Stimulated activated CD4-positive, alpha-beta T cell treated with anti-CD3 and anti-CD28 coated beads, TNF-alpha, amount 100 ng/mL, for 24 hours (primary cell): ENCODE measurements at places on chromosomes 12 and 14.

GRCh38 chr12:79547044-79547734, 143.6 kb downstream of the PAWR start:
- no peak for DNase-seq

DNA sequence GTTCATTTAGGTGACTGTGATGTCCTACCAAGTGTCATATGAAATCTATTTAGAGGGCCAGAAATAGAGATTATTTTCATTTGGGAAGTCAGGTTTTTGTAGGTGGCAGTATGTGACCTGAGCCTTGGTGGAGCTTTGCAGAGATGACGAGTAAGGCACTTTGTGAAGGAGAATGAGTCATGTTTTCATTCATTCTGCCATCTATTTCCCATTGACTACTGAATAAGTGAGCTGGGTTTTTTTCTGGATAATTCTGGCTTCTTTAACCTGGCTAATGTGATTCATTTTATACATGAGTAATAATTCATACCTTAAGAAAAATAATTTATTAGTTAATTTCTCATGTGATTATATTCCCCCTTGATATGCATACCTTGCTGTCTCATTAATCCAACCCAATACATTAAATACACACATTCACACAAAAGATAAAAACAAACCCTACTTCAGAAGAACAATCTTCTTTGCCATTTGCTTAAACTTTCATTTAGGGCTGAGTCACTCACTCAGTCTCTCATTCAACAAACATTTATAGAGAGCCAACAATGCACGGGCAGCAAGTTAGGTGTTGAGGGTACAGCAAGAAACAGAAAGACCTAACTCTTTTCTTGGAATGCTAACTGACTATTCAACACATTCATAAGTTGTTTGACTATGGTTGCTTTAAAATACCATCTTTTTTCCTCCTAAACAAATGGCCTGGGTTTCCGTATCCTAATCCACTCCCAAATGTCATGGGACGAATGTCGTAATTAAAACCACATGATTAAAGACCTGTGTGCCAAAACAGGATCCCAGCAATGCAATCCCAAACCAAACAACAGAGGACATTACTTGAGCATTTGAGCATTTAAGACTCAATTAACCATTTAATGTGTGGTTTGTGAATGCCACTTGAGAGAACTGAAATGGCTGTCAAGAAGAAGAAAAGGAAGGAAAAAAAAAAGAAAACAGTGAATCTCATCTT, 78.0 kb downstream of the KITLG start:
- DNase-seq: no peak

GRCh38 chr12:120654656-120655055, 14.2 kb downstream of the CABP1 start:
- no peak for DNase-seq

- no peak for DNase-seq
Observed at GRCh38 chr14:75340921-75341320, 62.3 kb downstream of the FOS start.

GRCh38 chr14:71232506-71232905, 325.2 kb downstream of the PCNX1 start:
- no peak for DNase-seq

GRCh38 chr12:23621900-23622299, 327.6 kb downstream of the SOX5 start:
- no peak for DNase-seq

DNA sequence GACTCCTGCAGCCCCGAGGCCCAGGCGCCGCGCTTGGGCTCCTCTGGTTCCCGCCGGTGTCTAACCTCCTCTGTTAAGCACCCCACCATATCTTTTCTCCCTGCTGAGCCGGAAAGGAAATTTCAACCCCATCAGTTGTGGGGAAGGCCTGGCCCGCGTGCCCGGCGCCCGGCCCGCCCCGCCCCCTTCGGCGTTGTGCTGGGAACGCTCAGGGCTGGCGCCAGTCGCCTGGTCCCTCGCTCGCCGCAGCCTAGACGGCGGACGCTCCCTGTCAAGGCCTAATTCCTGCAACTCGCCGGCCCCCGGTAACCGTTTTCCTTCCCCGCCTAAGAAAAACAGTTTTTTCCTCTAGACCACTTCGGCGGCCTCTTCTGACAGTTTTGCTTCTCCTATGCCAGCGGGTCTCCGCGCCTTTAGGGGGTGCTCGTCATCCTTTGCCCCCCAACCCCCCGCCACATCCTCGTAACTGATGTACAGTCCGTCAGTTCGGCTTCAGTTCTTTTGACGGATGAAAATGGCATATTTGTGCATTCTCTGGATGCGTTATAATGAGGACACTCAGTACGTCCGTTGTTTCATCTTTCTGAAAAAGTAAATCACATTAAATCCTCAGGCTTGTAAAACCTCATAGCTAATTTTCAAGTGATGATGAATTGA, 506 bp upstream of the NAP1L1 start:
- DNase-seq: peak; percentile 14

- DNase-seq: no peak
Observed at GRCh38 chr14:90276646-90277367, 20.5 kb downstream of the PSMC1 start.

GRCh38 chr12:29614694-29615325, 117.3 kb upstream of the OVCH1 start:
- no peak for DNase-seq

DNA sequence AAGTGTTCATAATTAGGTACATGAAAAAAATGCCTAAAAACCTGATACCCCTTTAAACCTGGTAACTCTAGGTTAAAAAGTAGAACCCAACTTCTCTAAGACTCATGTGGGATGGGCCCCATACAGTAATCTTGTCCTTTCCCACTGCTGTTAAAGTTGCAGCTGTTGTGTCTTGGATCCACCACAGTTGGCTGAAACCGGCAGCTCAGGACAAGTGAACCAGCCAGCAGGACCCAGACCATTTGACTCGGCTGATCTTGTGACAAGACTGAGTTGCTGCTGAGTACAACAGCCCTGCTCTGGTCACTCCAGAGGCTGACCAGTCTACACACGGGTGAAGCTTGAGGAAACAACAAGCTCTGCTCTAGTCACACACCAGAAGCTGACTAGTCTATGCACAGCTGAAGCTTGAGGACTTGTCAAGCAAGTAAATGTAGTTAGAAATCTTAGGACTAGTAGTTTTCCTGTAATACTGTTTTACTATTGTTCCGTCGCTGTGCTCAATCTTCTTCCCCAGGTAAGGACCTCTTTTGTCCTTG, 60.6 kb downstream of the DHRS2 start:
- no peak for DNase-seq

DNA sequence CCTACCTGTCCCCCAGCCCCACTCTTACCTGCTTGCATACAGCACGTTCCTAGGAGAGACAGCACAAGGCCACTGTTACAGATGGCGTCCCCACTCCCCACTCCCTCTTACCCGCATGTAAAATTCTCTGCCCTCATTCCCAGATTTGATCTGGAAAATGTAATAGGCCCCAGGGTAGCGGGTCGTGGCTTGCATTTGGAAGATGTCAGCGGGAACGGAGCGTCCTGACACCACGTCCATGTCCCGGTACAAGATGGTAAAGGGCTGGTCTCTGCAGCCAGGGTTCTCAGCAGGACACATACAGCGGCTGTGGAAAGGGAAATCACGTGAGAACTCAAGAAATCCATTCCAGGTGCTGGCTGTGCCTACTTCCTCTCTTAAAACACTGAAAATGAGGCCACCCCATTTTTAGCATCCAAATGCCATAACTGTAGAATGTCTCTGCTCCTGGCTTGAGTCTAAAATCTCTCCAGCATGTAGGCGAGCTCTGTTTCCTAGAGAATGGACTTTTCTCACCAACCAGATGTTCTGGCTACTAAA, 10.1 kb upstream of the TC2N start:
- DNase-seq: no peak

DNA sequence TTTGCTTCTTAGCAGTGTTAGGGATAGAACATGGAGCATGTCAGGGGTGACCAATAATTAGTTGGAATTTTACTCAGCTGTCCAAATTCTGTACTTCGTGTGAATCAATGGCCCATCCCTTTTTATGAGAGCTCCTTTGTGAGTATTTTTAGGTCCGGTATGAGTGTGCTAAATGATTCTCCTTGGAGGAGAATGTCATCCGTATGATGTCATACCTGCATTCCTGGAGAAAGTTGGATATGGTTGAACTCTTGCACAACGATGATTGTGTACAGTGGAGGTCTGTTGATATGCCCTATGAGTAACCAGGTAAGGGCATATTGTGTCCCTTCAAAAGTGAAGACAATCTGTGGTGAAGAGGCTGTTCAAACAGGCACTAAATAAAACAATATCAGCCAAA, 400.8 kb downstream of the GXYLT1 start:
- no peak for DNase-seq

DNA sequence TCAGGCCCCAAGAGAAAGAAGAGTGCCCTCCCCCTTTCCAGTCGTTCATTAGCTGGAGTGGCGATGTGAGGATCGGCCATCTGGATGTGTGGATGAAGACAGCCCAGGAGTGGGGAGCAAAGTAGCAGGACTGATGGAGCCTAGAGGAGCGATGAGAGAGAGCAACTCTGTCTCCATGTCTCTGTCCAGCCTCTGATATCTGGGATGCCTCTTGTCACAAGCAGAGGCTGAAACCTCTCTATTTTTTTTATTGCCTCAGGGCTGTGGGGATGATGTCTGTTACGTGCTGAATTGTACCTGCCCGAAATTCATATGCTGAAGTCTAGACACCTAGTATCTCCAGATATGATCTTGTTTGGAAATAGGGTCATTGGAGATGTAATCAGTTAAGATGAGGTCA, 2.7 kb downstream of the SERPINA11 start:
- no peak for DNase-seq

DNA sequence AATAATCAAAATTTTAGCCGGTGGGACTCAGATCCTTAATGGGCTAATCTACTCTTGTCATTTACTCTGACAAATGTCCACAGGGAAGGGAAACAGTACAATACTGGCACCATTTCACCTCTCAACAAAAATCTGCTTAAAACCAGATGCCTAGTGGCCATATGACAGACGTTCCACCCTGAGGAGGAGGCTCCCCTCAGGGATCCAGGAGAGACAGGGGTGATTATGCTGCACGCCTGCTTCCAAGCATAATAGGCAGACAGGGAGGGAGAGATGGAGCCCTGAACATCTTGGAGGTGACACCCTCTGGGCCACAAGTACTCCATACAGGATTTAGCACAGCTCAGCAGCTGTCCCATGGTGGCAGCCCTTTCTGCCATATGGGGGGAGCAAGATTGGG, 24.8 kb upstream of the AKAP6 start:
- DNase-seq: no peak

- DNase-seq: no peak
Observed at GRCh38 chr14:76133103-76133502, 18.6 kb upstream of the GPATCH2L start.

GRCh38 chr12:128969480-128970055, 116.3 kb downstream of the GLT1D1 start:
- DNase-seq: no peak

- DNase-seq: no peak
Observed at GRCh38 chr12:52713960-52714886, 10.9 kb upstream of the KRT77 start.

DNA sequence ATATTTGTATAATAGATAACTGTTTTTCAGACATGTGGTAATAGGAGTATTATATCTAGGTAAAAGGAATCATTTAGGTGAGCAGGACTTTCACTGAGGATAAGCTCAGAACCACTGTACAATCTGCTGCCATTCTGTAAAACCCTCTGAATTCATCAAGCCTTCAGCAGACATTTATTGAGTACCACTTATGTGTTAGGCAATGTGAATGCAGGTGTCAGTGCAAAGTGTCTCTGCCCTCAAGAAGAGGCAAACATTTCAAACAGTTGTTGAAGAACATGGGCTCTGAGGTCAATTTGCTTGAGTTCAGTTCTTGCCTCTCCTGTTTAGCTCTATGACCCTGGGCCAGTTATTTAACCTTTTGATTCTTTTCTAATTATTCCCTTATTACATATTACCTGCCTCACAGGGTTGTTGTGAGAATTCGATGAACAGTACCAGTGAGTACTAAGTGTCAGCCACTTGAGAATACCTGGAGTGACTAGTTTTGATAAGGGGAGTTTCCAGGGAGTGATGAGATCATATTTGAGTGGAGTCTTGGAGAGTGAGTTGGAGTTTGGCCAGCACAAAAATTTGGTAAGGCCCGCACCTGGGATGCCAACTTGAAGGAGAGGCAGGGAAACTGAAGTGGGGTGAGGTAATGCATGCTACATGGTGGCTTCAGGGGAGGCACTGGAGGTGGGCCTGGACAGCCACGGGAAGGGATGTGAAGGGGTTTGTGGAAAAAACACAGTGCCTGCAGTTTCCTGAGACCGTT, 33.7 kb downstream of the RASSF8 start:
- DNase-seq: no peak

- DNase-seq: no peak
Observed at GRCh38 chr12:82120901-82121300, 237.3 kb downstream of the CCDC59 start.

GRCh38 chr12:51592034-51592705, 1.1 kb downstream of the SCN8A start:
- DNase-seq: no peak

GRCh38 chr14:60931218-60931617, 49.7 kb downstream of the TRMT5 start:
- DNase-seq: no peak

GRCh38 chr14:31960039-31960438, 117.1 kb upstream of the ARHGAP5 start:
- no peak for DNase-seq

DNA sequence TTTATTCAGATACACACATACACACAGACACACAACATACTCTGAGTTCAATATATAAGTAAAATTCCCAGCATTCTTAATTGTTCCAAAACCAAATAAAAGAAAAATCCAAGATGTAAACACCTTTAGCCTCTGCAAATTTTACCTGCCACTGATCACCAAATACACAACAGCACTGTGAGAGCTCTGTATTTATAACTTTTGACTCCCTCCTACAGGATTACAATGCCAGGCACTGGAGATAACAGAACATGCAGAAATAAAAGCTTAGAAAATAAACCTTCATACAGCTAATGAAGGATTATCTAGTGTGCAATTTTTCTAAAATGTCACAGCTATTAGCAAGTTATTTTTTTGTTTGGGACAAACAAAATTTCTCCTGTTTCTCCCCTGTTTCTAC, 85.0 kb downstream of the TAOK3 start:
- no peak for DNase-seq

DNA sequence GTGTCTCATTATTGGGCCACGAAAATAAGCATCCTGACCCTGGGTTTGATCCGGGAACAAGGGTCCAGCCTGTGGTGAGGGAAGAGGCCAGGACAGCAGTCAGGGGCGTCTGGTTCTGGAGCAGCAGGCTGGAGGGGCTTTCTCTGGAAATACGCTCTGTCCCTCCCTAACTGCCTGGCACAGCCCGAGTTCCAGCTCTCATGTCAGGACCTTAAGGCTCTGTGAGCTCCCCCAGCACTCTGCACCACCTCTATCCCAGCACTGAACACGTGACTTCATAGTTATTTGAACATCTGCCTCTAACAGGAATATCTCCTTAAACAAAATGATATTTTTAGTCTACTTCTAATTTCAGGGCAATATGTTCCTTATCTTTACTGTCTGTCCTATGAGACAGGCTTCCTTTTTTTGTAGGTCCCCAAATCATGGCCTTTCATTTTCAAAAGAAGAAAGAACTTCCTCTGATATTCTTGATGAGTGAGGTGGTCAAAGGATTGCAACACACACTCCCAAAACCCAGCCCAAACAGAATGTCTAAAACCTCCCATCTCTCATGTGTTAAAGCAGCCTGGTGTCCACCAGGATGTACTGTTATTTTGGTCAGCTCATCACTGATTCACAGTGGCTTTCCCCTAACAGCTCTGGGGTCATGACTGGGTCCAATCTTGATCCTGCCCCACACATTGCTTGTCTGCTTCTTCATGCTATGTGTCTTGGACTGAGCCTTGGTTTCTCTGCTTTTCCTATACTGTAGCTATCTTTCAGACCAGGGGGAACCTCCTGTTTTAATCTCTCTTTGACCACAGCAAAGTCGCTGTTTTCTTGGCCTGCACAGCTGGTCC, 9.7 kb downstream of the AQP6 start:
- DNase-seq: no peak
